ENCODE measurements at places on chromosomes 3 and 15.

DNA sequence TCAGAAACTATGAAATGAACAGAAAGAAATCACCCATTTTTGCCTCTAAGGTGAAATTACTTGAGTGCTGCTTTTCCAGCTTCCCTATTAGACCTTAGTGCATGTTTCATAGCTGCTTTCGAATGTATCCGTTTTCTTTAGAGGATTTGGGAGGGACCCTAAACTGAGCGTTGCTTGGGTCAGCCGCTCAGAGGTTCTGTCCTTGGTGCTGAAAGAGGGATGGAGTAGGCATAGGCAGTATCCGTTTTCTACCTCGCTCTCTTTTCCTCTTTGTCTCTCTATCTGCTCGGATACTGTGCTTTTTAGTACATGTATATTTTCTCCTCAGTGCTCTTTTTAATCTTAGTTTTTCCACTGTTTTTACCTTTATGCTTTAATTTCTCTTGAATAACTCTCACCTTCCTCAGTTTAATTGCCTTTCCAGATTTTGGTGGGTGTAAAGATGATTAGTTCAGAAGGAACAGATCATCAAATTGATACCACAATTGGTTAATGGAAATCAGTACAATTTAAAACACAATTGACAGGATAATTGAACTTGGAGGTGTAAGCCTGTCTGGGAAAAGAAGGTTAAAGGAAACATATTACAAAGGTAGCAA lies at the start of gene DRD3:
DRD3 (minus strand) TSS at position 283 of the 599 bp plus-strand sequence. CDS start 7,060 bp downstream, outside the sequence.
- DNase-seq = no peak

DNA sequence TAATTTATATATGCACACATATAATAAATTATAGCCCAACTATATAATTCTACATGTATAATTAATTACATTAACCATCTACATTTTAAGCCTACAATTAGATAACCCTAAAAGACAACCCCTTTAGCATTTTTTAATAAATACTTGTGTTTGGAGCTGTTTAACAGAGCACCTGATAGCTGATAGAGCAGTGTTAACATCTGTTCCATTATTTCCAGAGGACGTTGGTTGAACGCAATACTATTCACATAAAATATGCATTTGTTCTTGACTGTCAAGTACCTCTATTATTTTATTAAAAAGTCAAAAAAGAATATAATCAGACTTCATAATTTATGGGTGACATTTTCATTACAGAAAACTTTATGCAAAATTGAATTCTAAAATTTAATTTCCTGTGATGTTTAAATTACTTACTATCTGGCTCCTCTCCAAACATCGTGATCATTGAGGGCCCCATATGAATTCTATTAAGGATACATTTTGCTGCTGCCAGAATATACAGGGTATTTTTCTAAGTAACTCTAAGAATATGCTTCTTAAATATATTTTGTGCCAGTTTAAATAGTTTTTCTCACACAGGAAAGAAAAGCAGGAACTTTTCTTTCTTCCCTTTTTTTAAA lies 234.3 kb downstream of the SHOX2 start:
- DNase-seq = no peak

DNA sequence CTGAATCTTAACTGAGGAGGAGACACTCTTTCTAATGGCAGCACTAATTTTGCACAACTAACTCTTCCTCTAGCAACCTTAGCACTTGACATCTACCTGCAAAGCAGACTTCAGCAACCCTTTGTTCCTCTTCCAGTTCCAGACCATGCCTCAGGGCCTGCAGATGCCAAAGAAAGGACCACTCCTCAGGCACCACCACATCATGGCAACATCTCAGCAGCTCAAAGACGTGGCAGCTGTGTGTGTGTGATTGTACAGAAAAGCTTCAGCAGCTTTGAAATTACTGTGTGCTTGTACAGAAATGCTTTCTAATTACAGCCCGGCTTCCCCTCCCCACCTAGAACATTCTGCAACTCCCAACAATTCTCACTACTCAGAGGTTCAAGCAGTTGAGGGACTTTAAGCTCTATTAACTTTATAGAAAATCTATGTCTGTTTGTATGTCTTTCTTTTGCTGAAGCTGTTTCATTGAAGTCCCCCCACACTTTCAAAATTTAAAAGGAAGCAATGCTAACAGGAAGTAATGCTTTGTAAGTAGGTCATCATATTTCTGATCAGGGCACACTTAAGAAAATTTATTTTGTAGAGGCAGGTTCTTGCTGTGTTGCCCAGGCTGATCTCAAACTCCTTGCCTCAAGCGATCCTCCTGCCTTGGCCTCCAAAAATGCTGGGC lies 115.2 kb downstream of the CD47 start:
- DNase-seq = no peak

DNA sequence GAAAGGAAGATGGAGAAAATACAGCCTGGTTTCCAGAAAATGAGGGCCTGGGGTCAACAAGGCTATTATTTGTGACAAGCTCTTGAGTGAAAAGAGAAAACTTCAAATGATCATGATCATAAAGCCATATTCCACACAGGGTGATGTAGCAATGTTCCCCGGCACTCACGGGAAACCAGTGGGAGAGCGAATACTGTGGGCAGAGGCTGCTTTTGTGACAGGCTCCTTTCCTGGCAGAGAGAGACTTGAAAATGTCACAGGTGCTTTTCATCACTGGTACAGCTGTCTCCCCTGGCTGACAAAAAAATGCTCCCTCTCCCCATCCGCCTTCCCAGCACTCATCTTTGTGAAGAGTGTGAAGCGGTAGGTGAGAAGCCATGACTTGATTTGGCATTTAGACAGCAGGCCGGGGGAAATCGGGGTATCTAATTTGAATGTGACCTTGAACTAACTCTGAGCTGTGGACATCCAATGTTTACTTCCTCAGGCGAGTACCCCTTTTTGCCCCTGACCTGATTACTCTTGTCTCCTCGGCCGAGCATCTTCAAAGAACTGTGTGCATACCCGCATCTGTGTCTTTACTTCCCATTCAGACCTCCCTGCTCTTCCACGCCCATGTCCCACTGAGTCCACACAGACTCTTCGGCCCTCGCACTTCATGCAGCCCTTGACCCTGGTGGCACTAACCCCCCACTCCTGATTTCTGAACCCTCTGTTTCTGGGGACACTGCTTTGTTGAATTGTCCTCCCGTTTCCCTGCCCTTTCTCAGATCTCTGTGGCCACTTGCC lies 23.2 kb downstream of the CA12 start:
- no peak for DNase-seq

DNA sequence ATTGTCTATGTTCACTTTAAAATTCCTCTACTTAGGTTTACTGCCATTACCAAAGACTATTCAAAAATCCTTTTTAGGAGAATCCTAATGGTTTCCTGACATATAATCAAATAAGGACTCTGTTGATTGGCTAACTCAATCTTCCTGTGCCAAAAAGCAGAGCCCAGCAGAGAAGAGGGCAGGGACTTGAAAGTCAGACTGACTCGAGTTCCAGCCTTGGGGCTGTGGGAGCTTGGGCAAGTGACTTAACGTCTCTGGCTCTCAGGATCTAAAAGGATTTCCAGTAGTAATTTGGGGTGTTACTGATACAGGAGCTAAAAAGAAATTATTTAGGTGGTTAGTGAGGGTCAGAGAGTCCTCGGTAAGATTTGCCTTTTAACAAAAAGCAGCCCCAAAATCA lies 10.9 kb downstream of the CCR5 start:
- DNase-seq = no peak

DNA sequence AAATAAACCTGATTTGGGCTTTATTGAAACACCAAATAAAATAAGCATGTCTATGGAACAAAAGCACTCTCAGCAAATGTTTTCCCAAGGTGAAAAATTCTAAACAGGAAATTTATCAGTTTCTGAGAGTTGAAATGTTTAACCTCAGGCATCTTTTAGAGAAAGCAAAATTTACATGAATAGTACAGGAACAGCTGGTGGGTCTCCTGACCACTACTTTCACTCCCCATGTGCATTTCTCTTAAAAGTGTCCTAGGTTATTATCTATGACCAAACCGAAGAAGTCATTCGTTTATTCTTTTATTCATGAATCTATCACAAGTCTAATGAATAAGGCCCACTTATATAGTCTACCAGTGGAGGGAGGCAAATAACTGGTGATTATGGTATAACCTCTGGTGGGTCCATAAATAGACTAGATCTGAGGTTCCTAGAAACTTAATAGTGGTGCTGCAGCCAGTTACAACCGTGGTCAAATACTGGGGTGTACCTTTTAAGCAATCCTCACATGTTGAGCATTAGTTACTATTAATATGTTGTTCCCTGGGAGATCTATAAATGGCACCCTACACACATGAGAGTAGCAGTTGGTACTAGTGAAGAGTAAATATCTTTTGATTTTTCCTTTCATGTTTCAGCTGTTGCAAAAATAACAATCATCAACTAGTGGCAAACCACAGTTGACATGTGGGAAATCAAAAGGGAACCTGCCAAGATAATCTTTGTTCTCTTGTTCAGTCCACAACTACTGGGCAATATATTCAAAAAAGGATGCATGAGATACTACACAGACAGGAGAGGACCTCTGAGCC lies 169.3 kb upstream of the STAC start:
- no peak for DNase-seq

DNA sequence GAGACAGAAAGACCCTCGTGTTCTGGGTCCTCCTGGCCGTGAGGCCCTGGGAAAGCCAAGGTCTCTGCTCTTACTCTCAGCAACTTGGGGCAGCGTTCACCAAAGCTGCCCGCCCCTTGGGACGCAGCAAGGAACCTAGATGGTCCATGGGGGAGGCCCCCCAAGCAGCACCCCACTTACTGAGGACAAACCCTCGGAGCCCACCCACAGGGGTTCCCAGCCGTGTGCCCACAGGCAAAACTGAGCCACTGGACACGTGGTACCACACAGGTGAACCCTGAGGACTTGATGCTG lies 166.2 kb upstream of the IQSEC1 start:
- no peak for DNase-seq

GRCh38 chr3:4772171-4772804 lies 206.9 kb upstream of the BHLHE40 start:
- no peak for DNase-seq

- DNase-seq = no peak
These were observed 757.6 kb downstream of the GBE1 start for GRCh38 chr3:81003817-81004216.

DNA sequence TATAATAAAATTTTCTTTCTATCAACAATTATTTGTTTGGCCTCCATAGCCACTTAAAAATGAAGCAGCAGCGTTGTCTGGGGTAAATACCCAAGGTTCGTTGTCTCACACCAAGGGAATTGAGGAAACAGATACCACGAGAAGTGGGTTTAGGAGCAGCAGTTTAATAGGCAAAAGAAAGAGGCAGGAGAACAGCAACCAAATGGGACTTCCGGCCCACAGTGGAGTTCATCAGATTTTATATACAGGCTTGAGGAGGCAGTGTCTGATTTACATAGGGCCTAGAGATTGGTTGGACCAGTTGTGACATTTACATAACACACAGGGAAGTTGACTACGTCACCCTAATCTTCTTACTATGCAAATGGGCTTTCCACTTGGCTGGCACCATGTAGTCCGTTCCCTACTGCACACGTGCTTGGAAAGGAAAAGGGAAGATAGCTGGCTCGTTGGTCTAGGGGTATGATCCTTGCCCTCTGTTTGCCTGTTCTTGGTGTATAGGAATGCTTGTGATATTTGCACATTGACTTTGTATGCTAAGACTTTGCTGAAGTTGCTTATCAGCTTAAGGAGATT lies 61.5 kb upstream of the SETMAR start:
- DNase-seq = no peak

DNA sequence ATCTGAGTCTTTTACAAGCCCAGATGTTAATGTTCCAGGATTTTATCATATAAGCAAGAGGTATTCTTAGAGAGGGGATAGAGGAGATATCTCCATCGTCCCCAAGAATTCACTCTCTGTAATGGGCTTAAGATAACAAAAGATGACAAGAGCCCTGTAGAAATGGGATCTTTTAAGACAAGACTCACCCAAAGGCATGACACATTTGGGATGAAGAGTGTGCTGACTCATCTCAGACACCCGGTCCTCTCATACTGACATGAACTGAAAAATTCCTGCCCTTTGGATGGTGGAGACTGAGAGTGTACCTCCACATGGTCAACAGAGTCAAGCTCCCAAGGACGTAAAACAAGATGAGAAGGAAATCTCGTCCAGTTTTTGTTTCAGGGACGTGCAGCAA lies 11.0 kb downstream of the LEKR1 start:
- no peak for DNase-seq

- no peak for DNase-seq
These were observed 25.8 kb downstream of the SPSB4 start for GRCh38 chr3:141076797-141077571.

DNA sequence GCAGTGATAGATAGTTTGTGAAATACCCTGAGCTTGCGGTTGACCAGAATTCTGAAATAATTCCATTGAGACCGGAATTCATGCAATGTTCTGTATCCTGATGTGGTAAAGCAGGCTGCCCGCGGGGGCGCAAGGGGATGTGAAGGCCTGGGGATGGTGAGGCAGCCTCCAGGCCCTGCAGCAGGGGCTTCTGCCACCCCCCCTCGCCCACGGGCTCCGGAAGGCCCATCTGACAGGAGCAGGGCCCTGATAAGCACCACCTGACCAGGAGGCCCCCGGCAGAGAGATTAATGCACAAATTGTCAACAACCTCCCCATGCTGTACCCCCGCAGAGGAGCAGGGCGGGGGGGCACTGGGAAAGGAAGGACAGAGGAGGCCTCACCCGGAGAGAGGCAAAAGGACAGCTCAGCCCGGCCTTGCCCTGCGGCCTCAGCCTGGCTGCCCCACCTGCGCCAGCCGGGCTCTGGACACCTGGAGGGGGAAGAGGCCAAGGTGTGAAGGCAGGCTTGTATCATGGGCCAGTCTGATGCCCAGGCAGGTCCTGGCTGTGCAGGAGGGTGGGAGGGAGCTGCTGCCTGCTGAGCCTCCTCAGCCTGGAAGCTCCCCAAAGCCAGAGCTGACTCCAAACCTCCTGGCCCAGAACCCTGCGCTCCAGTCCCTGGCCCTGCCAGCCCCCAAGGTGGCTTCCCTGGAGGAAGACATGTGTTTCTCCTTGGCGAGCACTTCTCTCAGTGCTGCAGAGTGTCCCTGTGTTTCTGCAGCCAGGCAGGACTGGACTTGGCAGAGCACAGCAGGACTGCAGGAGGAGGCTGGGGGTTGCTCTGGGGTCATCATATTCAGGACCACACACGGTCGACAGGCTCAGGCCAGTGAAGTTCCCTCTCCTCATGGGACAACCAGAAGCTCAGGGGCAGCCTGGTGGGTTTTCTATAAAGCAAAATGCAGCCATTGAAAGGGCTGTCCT lies 46.5 kb downstream of the RPN1 start:
- no peak for DNase-seq

GRCh38 chr3:30628901-30629590 lies 22.6 kb downstream of the TGFBR2 start:
- DNase-seq = no peak

DNA sequence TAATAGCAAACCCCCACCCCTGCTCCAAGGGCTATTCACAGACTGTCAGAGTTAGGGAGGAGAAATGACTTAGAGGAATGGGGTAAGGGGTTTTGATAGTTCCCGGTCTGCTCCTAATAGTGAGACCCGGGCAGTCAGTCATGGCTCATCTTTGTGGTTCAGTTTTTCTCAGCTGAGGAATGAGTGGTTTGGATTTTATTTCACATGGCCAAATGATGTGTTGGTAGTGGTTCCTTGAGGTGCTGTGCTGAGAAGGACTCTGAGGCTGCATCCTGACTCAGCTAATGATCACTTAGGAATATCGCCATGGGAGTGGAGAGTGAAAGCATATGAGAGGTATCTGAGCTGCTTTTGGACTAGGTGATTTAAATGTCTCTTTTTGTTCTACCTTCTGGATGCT lies 80.2 kb downstream of the LPP start:
- no peak for DNase-seq

GRCh38 chr3:152058856-152059255 lies 185.4 kb downstream of the SUCNR1 start:
- DNase-seq = no peak
